Activated naive CD8-positive, alpha-beta T cell treated with anti-CD3 and anti-CD28 coated beads for 36 hours (primary cell): ENCODE measurements at places on chromosomes 3 and 15.
A peak's percentile ranks its signal among the peaks of the same experiment; 100 is the strongest.

DNA sequence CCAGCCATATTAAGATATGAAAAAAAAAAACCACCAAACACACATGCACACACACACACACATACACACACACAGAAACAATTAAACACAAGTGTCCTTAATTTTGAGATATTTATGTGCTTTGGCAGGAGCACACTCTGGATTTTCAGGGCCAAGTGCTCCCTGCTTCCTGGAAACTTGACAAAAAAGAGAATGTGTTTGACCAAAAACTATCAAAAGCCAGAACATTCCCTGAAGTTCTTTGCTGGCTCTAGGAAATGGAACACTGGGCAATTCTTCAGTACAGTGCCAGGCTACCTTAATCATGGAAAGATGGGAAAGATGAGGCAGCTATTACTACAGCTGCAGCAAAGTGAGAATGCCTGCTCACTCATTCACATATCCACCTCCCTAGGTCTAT is 44.6 kb downstream of the P3H2 start:
- no peaks in the 10 kb centered on the region for H3K36me3 ChIP-seq
- H3K27me3 ChIP-seq: peaks cover 18% of the 10 kb centered on the region
- H3K4me3 ChIP-seq: no peak overlapping the region
- H3K4me1 ChIP-seq: no peaks in the 10 kb centered on the region
- no peak overlapping the region for H3K27ac ChIP-seq

DNA sequence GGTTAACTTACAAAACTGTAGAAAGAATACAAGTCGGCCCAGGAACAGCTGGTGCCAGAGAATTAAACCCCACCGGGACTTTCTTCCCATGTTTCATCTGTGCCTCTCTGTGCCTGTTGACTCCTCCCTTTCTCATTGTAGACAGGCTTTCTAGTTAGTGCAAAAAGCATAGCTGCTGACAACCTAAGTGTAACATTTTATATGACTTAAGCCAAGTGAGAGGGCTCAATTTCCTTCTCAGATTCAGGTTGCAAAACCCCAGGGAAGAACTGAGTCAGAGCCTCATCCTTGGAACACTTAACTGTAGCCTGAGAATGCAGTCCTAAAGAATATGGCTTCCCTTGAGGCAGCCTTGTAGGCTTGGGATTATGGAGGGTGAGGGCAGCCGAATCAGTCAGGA is 302.5 kb upstream of the AZI2 start:
- no peaks in the 10 kb centered on the region for H3K4me1 ChIP-seq
- H3K27ac ChIP-seq: no peak overlapping the region
- H3K4me3 ChIP-seq: no peak overlapping the region
- peaks cover 9% of the 10 kb centered on the region for H3K27me3 ChIP-seq
- no peak for DNase-seq

GRCh38 chr3:166713787-166714186 is 666.3 kb downstream of the ZBBX start:
- no peak overlapping the region for H3K4me3 ChIP-seq
- H3K27ac ChIP-seq: no peak overlapping the region
- no peaks in the 10 kb centered on the region for H3K36me3 ChIP-seq
- no peak for DNase-seq
- no peaks in the 10 kb centered on the region for H3K27me3 ChIP-seq
- H3K4me1 ChIP-seq: no peaks in the 10 kb centered on the region

- no peaks in the 10 kb centered on the region for H3K27me3 ChIP-seq
- H3K4me3 ChIP-seq: no peak overlapping the region
- H3K27ac ChIP-seq: no peak overlapping the region
- H3K36me3 ChIP-seq: no peaks in the 10 kb centered on the region
Measured at GRCh38 chr15:35834216-35834830, 288.4 kb upstream of the DPH6 start.

DNA sequence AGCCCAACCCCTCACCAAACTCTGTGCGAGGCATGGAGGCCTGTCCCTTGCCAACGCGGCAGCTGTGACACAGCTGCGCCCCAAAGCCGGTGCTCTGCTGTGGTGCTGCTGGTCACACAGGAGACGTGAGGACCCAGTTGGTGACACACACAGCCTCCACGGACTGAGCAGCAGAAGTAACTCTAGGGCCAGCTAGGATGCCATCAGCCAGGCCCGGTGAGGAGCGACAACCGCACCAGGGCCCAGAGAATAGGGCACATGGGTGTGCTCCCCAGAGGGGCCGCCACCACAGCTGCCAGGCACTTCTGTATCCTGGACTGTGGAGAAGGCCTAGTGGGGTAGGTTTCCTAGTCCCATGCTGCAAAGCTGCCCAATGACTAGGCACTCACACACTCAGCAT is 10.7 kb downstream of the ZXDC start:
- H3K27me3 ChIP-seq: no peaks in the 10 kb centered on the region
- H3K27ac ChIP-seq: no peak overlapping the region
- no peak overlapping the region for H3K4me3 ChIP-seq
- no peak for DNase-seq
- H3K4me1 ChIP-seq: peaks cover 30% of the 10 kb centered on the region
- H3K36me3 ChIP-seq: peaks cover 27% of the 10 kb centered on the region

- H3K27ac ChIP-seq: no peak overlapping the region
- H3K27me3 ChIP-seq: no peaks in the 10 kb centered on the region
- H3K4me3 ChIP-seq: no peak overlapping the region
- DNase-seq: no peak
- H3K36me3 ChIP-seq: no peaks in the 10 kb centered on the region
- no peaks in the 10 kb centered on the region for H3K4me1 ChIP-seq
Measured at GRCh38 chr3:128412180-128413002, 54.3 kb downstream of the DNAJB8 start.

- peaks cover 4% of the 10 kb centered on the region for H3K36me3 ChIP-seq
- H3K27me3 ChIP-seq: no peaks in the 10 kb centered on the region
- H3K4me1 ChIP-seq: peaks cover 29% of the 10 kb centered on the region
- H3K27ac ChIP-seq: peak overlapping the region; percentile 18
- peak overlapping the region; percentile 1 for H3K4me3 ChIP-seq
Measured at GRCh38 chr3:114706591-114707232, 412.9 kb downstream of the TIGIT start.

- no peak overlapping the region for H3K4me3 ChIP-seq
- peaks cover 55% of the 10 kb centered on the region for H3K4me1 ChIP-seq
Measured at GRCh38 chr15:63891079-63891767, 57.5 kb upstream of the HERC1 start.

DNA sequence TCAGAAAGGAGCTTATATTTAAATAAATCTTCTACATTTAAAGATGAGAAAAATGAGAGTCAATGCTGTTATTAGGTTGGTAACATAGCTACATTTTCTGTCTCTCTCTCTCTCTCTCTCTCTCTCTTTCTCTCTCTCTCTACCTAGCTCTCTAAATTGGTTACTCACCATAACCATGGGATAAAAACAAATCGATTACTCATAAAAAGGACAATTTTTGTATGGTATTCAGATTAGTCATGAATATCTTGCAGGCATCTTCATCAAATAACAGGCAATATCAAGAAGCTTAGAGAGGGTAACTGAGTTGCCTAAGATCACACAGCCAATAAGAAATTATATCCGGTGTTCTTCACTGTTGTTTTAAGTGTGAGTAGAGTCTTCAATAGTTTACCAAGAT is 81.8 kb upstream of the ALCAM start:
- peaks cover 3% of the 10 kb centered on the region for H3K4me1 ChIP-seq
- H3K36me3 ChIP-seq: peaks cover 1% of the 10 kb centered on the region
- no peak overlapping the region for H3K27ac ChIP-seq
- no peak for DNase-seq
- H3K4me3 ChIP-seq: no peak overlapping the region

GRCh38 chr3:123750659-123751420 is 133.3 kb downstream of the MYLK start:
- H3K36me3 ChIP-seq: no peaks in the 10 kb centered on the region
- DNase-seq: no peak
- no peaks in the 10 kb centered on the region for H3K27me3 ChIP-seq
- no peak overlapping the region for H3K27ac ChIP-seq
- H3K4me1 ChIP-seq: no peaks in the 10 kb centered on the region

GRCh38 chr3:125213946-125214542 is 1.5 kb upstream of the SLC12A8 start:
- H3K4me3 ChIP-seq: no peak overlapping the region
- H3K27me3 ChIP-seq: peaks cover 50% of the 10 kb centered on the region
- DNase-seq: no peak
- H3K27ac ChIP-seq: no peak overlapping the region
- peaks cover 14% of the 10 kb centered on the region for H3K4me1 ChIP-seq

GRCh38 chr3:126696701-126697267 is 7.3 kb upstream of the CHCHD6 start:
- no peak overlapping the region for H3K4me3 ChIP-seq
- no peak overlapping the region for H3K27ac ChIP-seq
- no peaks in the 10 kb centered on the region for H3K36me3 ChIP-seq
- H3K4me1 ChIP-seq: no peaks in the 10 kb centered on the region

DNA sequence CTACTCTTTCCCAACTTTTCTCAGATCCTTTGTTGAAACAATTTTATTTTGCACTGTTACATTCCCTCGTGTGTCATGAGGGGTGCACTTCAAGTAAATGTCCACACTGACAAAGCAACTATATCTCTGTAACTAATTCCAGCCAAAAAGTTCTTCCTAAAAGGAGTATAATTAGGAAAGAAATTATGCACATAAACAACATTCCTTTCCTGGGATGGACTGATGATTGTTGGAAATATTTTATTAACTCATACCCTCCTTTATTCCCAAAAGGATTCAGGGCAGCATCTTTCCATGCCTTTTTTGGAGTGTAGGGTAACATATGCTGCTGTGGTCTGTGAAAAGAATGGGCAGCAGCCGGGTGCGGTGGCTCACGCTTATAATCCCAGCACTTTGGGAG is 426.1 kb upstream of the THBS1 start:
- H3K27ac ChIP-seq: no peak overlapping the region
- H3K4me1 ChIP-seq: no peaks in the 10 kb centered on the region
- DNase-seq: no peak
- H3K27me3 ChIP-seq: peaks cover 32% of the 10 kb centered on the region
- no peaks in the 10 kb centered on the region for H3K36me3 ChIP-seq
- no peak overlapping the region for H3K4me3 ChIP-seq

DNA sequence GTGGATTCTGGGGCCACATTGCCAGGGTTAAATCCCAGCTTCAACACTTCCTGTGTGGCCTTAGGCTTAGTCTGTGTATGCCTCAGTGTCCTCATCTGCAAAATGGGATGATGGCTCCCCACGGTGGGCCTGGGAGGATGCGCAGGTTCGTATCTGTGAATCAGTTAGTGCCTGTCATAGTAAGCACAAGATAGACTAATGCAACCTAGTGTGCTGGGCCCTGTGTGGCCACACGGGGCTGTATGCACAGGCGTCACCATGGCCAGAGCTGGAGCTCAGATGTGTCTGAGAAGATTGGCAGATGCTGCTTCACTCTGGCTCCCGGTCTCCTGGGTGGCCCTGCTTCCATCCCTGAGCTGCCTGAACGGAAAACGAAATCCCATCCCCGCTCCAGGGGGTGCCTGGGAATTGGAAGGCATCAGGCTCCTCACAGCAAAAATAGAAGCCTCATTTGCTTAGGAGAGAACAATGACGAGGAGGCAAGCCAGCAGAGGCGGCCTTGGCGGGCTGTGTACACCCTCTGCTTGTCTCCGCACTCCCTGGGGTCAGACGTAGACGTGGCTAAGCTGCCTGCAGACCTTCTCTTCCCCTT is 103.6 kb downstream of the APBA2 start:
- H3K36me3 ChIP-seq: peaks cover 12% of the 10 kb centered on the region
- peaks cover 58% of the 10 kb centered on the region for H3K4me1 ChIP-seq
- H3K27ac ChIP-seq: no peak overlapping the region
- H3K27me3 ChIP-seq: no peaks in the 10 kb centered on the region

DNA sequence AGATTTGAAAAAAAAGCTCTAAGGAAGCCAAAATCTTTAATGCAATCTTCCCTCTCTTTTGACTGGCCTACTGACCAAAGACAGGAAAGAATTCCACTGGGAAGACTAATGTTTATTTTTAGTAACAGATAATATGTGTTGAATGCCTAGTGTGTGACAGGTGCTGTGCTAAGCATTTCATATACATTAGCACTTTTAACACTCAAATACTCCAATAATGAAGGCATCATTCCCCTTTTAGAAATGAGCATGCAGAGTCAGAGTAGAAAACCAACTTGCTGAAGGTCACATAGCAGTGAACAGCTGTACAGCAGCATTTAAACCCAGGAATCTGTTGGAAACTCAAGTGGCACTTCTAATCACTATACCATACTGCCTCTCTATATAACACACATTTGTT is 170.6 kb downstream of the MINAR1 start:
- no peaks in the 10 kb centered on the region for H3K36me3 ChIP-seq
- no peak overlapping the region for H3K27ac ChIP-seq
- peaks cover 19% of the 10 kb centered on the region for H3K27me3 ChIP-seq
- DNase-seq: no peak
- no peaks in the 10 kb centered on the region for H3K4me1 ChIP-seq
- H3K4me3 ChIP-seq: no peak overlapping the region

DNA sequence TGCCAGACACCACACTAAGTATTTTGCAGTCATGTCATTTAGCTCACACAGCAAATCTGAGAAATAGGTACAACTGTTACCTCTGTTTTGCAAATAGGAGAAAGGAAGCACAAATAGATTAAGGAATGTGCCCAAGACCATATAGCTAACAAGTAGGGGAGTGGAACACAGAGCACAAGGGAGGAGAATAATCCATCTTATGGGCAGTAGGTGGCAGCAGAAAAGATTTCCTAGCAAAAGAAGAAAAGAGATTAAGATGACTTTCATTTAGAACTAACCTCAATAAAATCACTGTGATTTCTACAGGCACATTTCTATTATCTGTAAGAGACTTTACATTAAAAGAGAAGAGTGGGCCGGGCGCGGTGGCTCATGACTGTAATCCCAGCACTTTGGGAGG is 49.1 kb downstream of the NR1I2 start:
- no peaks in the 10 kb centered on the region for H3K27me3 ChIP-seq
- peaks cover 7% of the 10 kb centered on the region for H3K4me1 ChIP-seq
- H3K36me3 ChIP-seq: peaks cover 1% of the 10 kb centered on the region
- H3K27ac ChIP-seq: no peak overlapping the region

- H3K27ac ChIP-seq: no peak overlapping the region
- DNase-seq: no peak
- H3K4me1 ChIP-seq: no peaks in the 10 kb centered on the region
- H3K4me3 ChIP-seq: no peak overlapping the region
- H3K36me3 ChIP-seq: no peaks in the 10 kb centered on the region
Measured at GRCh38 chr3:24300949-24301348, 193.7 kb downstream of the THRB start.

DNA sequence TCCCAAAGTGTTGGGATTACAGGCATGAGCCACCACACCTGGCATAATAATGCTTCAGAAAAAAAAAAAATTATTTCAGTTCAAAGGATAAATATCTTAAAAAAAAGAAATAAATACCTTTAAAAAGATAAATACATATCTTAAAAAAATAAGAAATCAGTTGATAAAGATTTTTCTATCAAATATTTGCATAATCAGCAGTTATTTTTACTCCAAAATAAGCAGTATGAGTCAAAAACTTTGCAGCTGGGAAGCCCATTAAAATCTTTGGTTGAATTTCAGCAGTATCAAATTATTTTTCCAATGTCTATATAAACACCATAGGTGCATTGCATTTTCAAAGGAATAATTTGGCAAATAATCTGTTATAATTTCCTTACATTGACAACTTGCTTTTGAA is 202.5 kb downstream of the KBTBD8 start:
- DNase-seq: no peak
- no peaks in the 10 kb centered on the region for H3K36me3 ChIP-seq
- no peak overlapping the region for H3K4me3 ChIP-seq
- no peaks in the 10 kb centered on the region for H3K4me1 ChIP-seq
- no peaks in the 10 kb centered on the region for H3K27me3 ChIP-seq

- no peak for DNase-seq
- no peak overlapping the region for H3K4me3 ChIP-seq
- no peak overlapping the region for H3K27ac ChIP-seq
- H3K4me1 ChIP-seq: peaks cover 22% of the 10 kb centered on the region
Measured at GRCh38 chr3:179068779-179069530, 2.7 kb downstream of the ZMAT3 start.
